Occipital lobe (tissue), 3 donors: ENCODE measurements at places on chromosomes 5 and 9. TPM values are rescaled to one million over a fixed set of nuclear protein-coding genes. Genes with fewer than 3 reads are reported as not detected.

Gene ZSWIM6
- 57.4 TPM for total RNA-seq

Gene FOXD4
- 0.47 TPM for total RNA-seq

Gene ARL14EPL
- not detected for total RNA-seq

Gene MEGF10
- total RNA-seq, result 20.0 TPM

Gene NAIP
- total RNA-seq, result 15.9 TPM

Gene APBA1
- 29.0 TPM for total RNA-seq

Gene DND1
- total RNA-seq, result 0.31 TPM

Gene LMAN2
- total RNA-seq, result 73.5 TPM

Gene PITX1
- total RNA-seq, result not detected

Gene HACD4
- total RNA-seq, result 0.94 TPM

Gene DMRT3
- 0.16 TPM for total RNA-seq

Gene SOX30
- total RNA-seq, result not detected

Gene PFN3
- total RNA-seq, result not detected

Gene MSX2
- not detected for total RNA-seq

Gene DIRAS2
- 30.6 TPM for total RNA-seq

Gene PCDHGB5
- total RNA-seq, result 18.1 TPM

Gene TLX3
- total RNA-seq, result not detected

Gene C8G
- not detected for total RNA-seq

Gene RGS14
- total RNA-seq, result 4.4 TPM
